ENCODE measurements at places on chromosomes 12 and 14.

DNA sequence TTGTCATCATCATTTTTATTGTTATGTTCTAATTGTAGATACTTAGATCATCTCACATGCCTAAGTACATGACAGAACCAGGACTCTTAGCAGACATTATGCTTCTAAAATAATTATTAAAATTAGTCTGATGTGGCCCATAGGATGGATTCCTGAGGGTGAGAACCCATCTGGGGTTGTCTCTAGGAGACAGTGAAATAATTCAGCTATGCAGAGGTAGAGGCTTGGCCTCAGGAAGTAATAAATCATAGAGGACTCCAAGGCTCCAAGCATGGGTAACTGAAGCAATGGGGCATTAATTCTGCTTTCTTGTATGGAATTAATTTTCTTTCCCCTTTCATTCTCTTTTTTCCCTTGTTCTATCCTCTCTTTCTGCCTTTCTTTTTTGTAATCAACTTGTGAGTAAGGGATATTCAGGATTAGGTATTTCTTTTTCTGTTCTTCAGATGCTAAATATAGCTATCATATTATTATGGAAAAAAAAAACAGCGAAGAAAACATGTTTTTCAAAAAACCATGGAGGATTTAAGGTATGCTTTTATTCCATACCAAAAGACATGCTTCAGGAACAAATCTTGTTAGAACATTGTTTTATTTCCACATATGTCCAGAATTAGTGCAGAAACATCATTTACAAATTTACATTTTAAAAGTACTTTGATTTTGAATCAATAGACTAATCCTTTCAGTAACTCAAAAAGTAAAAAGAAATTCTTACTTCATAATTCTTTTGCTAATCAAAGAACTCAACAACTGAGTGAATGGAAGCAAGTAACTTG is 263.2 kb downstream of the TRHDE start:
- no peak for DNase-seq

- no peak for DNase-seq
These were observed 107.2 kb upstream of the VASH1 start for GRCh38 chr14:76653875-76654572.

DNA sequence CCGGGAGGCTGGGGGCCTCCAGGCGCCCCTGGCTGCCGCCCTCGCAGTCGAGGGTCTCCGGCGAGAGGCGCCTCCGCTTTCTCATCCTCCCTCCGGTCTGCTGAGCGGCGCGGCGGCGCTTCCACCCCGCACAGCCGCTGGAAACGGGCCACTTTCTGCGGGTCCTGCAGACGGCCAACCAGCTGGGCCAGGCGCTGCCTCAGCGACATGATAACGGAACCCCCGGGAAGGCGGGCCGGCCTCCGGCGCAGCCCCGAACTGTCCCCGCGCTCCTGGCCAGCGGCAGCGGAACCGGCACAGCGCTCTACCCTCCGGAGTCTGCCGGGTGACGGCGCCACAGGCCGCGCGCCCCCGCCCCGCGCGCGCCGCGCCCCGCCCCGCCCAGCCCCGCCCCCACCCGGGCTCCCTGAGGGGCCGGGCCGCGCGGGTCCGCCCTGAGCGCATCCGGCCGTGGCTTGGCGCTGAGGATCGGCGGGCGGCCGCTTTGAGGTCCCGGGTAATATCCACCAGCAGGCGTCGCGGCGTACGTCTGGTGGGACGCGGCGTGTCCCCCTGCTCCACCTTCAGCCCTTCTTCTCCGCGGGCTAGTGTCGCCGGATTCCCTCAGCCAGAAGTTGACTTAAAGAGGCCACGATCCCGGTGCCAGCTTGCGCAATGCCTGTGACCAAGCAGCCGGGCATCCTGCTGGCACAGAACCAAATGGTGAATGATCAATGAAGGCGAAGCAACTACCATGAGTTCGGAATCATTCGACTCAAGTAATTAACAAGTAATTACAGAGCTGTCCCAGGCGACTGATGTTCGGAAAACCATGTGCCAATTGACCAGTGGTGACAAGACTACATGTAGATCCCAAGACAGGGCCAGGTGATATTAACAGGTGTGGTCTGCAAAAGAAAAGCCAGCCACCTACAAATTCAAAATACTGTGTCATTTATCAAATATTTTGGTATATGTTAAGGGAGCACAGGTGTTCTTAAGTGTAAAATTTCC is at the start of gene SGPP1:
SGPP1 (minus strand) TSS at position 330 of the 993 bp plus-strand sequence; CDS start at position 209, 121 bp downstream.
- DNase-seq = no peak

GRCh38 chr12:75986001-75986746 is 45.4 kb downstream of the PHLDA1 start:
- DNase-seq = no peak

DNA sequence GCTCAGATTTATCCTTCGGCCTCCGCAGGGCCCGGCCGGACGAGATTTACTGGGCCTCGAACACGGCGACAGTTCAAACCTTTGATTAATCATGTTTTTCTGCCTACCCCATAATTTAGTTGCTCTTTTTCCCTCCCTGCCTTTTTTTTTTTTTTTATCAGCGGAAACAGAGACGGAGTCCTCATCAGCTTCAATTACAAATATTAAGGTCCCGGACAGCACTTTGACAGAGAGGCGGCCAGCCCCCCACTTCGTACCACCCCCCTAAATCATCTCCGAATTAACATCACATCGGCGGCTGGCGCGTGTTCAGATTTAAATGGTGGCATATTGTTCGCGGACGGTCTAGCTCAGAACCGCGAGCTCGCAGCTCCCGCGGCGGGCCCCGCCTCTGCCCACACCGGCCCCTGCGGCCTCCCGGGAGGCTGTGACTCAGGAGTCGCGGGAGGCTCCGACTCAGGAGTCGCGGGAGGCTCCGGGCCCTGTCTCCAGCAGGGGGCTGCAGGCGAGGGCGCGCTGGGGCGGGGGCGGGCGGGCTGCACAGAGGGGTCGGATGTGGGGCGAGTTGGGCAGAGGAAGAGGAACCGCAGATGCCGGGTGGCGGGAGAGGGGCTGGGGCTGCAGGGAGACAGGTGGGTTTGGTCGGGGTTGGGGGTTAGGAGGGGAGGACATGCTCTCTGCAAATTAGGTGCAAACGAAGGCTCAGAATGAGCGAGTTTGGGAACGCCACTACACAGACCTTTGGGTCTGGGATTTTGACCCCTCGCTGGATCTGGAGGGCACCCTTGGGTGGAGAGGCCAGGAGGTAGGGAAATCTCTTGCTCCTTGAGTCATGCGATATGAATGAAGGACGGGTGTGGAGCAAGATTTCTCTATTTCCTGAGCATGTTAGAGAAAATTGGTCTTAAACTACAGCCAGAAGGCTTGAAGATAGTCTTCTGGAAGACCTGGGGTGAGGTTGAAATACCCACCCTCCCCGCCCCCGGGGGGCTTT is 19.6 kb upstream of the ATP5MC2 start:
- DNase-seq = no peak

- DNase-seq = no peak
These were observed 20.5 kb downstream of the RNF10 start for GRCh38 chr12:120554678-120555077.

- no peak for DNase-seq
These were observed 1.9 kb downstream of the RIMKLB start for GRCh38 chr12:8699714-8700113.

DNA sequence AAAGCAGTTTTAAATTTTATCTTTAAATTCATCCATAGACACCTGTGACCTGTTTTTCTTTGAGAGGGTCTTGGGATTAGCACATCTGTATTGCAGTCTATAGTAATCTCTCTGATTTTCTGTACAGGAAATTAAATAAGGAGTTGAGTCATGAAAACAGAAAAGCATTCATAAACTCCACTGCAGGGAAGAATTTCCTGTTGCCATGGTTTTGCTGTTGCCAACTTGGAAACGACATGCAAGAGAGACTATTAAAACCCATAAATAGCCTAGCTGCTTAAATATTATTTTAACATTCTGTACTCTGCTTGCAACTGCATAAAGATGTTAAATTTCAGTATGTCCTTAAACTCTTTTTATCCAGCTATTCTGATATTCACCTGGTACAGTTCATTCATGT is 281.0 kb upstream of the RGS6 start:
- peak; percentile 48 for DNase-seq

DNA sequence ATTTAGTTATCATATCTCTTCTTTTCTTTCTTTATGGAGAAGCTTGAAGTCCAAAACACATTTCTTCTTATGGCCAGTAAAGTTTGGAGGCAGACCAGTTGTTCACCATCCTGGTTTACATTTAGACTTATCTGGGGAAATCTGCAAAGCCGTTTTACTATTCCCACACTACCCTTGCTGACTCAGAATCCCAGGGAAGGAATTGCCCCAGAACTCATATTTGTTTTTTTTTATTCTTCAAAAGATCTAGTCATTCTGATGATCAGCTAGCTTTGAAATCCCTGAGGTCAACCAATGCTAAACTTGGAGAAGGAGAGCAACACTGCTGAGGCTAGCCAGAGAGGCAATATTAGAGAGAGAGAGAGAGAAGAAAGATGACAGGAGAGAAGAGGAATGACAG is 12.3 kb upstream of the LMO3 start:
- DNase-seq = no peak

DNA sequence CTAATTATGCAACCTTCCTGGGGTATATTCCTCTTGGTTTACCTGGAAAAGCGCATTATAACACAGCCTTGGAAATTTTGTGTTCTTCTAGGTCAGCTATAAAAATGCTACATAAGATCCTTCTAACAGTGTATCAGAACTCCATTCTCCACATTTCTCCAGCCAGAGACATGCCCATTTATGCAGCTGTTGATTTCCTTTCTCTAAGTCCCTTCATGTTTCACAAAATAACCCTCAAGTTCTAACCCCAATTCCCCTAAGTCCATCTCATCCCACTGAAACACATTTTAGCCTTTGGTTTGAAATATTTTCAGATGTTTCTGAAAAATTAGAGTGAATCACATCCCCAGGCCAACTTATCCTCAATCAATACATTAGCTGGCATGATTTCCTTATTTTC is 20.9 kb upstream of the HDAC7 start:
- no peak for DNase-seq
